ENCODE measurements at places on chromosomes 5 and 9.

GRCh38 chr5:126920291-126920690 is 110.1 kb downstream of the MARCHF3 start:
- DNase-seq, result peak; percentile 23

DNA sequence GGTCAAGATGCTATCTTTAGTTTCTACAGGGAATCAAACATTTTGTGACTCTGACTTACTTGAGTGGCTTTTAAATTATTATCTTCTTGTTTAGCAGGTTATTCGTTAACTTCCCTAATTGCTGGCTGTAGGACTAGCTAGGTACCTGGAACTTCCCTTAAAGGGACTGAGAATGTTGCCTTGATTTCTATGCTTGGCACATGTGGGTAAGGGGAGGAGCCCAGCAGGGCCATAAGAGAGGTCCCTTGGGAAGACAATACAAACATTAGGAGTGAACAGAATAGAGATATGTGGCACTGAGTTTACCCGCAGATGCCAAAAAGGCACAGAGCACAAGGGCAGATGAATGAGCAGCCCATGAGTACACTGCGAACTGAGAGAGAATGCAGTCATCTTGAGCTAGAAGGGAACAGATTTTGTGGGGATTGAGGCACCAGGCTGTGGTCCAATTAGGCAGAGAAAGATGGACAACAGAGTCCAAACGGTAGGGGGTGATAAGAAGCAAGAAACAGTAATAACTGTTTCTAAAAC is 9.8 kb downstream of the CKMT2 start:
- DNase-seq, result no peak

DNA sequence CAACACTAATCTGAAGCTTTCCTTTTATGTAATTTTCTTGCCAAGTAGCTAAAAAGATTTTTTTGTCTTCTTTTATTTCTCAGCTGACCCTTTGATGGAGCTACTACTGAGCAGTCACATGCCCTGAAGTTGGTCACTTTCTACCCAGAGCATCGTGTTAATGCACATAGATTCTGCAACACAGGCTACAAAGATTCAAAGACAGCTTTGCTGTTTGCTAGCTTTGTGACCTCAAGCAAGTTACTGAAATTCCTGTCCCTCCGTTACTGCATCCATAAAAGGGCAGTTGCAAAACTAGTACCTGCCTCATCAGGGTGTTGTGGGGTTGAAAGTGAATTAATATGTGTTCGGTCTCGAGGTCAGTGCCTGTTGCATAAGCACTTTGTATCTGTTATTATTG is 179.9 kb downstream of the GAS1 start:
- no peak for DNase-seq

- peak; percentile 18 for DNase-seq
Measured at GRCh38 chr9:26264709-26265601, 586.7 kb upstream of the TUSC1 start.

DNA sequence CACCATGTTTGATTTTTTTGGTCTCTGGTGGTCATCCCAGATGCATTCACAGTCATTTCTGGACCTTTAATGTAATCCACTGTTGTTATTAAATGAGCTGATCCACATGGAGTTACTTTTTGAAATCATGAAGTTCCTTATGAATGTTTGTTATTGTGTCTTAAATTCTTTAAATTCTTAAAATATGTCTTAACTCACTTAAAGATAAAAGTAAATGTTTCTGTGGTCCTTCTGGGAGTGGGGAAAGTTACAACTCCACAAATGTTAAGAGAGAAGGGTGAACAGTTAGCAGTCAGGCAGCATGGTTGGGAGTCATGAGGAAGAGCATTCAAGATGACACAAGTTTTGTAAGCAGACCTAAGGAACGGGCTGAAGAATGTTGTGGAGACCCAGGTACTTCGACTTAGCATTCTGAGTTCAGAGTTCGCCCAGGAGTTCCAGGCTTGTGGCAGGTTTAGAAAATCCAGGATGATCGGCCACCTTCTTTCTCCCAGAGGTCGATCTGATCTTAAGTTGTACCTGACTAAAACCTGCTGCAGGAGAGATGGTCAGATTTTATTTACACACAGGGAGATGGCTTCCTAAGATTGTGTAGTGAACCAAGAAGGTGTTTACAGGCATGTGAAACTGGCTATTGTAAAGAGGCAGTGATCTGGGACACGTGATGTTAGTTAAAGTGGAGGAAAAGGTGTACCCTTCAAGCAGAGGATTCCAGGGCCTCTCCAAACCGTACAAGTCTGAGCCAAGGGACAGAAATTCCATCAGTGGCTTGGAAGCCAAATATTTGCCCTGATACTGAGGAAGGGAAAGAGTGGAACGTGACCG is 17.2 kb downstream of the SLC1A1 start:
- no peak for DNase-seq

GRCh38 chr5:173316339-173317020 is 11.7 kb downstream of the STC2 start:
- DNase-seq, result no peak

DNA sequence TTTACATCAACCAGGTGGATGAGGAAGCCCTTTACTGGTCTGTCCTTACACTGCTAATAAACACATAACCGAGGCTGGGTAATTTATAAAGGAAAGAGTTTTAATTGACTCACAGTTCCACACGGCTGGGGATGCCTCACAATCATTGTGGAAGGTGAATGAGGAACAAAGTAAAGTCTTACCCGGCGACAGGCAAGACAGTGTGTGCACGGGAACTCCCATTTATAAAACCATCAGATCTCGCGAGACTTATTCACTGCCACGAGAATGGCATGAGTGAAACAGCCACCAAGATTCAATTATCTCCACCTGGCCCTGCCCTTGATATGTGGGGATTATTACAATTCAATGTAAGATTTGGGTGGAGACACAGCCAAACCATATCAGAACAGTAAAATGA is 67.3 kb upstream of the GRAMD2B start:
- DNase-seq, result no peak

- DNase-seq, result peak; percentile 49
Measured at GRCh38 chr9:136410500-136411287, at the start of the genes ENTR1 and PMPCA. TSS of gene ENTR1 (minus strand) at chr9:136410614. CDS start at chr9:136410397, 217 bp downstream. TSS of gene PMPCA (plus strand) at chr9:136410658. CDS start at chr9:136410669, 11 bp downstream.

All from AG09319 (cell line).